A549 treated with ZK216348 at 1 μM for 4 hours (cell line): ENCODE measurements at places on chromosomes 1 and 21. TPM values are rescaled to one million over a fixed set of nuclear protein-coding genes. Genes with fewer than 3 reads are reported as not detected.

TRAF3IP3 gene
- not detected in 5 replicates for total RNA-seq

HNRNPU gene
- total RNA-seq, result 338 to 502 TPM (median 362 TPM) in 5 replicates

RHD gene
- not detected in 5 replicates for total RNA-seq

SLC30A1 gene
- total RNA-seq, result 11.8 to 24.0 TPM (median 21.8 TPM) in 5 replicates
